ELR (cell line): ENCODE measurements at places on chromosomes 2 and 18.
A peak's percentile ranks its signal among the peaks of the same experiment; 100 is the strongest.

DNA sequence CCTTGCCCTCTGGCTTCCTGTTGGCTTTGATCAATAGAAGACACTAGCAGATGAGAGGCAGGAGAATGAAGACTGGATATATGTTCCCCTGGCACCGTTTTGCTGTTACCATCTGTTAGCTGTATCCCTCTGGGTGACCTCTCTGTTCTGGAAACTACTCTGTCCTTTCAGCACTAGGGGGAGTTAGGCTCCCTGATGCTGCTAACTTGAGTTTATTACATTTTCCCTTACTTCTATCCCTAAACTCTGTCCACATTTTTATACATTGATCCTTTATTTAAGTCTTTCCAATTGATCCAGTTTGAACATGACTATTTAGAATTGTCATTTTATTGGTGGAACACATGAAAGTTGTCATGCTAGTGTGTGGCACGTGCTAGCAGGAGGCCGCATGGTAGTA lies 1014.3 kb upstream of the CDH2 start:
- peak; percentile 47 for DNase-seq

- DNase-seq, result no peak
These were observed 50.8 kb downstream of the EMILIN2 start for GRCh38 chr18:2897448-2898185.

- no peak for DNase-seq
These were observed 73.1 kb downstream of the RTP5 start for GRCh38 chr2:241942416-241943208.

- no peak for DNase-seq
These were observed 50.3 kb downstream of the RABL2A start for GRCh38 chr2:113677330-113677729.

GRCh38 chr18:8732442-8733360 lies 27.3 kb downstream of the MTCL1 start:
- DNase-seq, result no peak

- no peak for DNase-seq
These were observed 87.0 kb downstream of the FARSB start for GRCh38 chr2:222568865-222569264.

DNA sequence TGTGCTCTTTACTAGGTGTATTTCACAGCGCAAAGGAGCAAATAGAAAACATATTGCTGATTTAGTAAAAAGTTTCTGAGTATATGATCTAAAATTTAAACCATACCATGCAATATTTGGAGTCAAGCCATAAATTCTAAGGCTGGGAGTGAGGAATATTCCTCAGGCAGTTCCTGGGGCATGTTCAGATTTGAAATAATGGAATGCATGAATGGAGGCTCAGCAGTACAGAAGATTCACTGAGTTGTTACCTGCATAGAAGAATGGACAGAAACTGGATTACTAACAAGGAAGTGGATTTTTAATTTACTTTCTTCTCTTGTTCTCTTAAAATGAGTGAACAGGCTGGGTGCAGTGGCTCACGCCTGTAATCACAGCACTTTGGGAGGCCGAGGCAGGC lies 441.0 kb upstream of the MAP2 start:
- no peak for DNase-seq

DNA sequence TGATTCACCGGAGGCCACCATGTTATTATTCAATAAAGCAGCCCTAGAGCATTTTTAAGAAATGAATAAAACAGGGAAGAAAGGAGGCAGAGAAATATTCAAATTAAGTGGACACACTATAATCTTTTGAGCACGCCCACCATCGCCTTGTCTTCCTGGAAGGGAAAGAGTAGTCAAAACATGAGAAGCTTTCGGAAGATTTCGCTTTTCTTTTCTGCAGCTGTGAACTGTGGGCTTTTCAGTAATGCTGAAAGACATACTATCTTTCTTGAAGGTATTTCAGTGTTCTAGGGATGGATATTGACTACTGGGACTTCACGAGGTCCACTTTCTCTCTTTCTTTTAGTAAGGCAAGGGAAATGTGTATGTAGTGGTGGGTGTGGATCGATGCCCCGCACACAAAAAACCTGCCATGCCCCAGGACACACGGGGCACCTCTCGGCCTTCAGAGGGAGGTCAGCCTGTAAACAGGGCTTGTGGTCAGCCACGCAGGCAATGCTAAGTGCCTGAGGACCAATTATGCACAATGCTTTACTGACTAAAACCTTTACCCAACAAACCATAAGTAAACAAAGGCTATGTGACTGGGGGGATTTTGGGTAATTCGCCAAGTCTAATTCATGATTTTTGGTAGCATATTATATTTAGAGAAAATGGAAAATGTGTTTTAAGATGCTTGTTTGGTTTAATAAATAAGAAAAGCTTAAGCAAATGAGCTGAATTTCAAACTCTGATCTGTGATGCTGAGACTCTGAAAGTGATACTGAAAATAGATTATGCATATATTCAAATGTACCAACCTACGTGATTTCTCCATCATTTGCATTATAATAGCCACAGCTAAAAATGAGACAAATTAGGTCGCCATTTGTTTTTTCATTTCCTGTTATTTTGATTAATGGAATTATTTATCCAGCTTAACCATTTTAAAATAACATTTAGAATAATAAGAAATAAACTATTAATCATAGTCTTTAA lies 130.5 kb downstream of the ZNF516 start:
- no peak for DNase-seq

DNA sequence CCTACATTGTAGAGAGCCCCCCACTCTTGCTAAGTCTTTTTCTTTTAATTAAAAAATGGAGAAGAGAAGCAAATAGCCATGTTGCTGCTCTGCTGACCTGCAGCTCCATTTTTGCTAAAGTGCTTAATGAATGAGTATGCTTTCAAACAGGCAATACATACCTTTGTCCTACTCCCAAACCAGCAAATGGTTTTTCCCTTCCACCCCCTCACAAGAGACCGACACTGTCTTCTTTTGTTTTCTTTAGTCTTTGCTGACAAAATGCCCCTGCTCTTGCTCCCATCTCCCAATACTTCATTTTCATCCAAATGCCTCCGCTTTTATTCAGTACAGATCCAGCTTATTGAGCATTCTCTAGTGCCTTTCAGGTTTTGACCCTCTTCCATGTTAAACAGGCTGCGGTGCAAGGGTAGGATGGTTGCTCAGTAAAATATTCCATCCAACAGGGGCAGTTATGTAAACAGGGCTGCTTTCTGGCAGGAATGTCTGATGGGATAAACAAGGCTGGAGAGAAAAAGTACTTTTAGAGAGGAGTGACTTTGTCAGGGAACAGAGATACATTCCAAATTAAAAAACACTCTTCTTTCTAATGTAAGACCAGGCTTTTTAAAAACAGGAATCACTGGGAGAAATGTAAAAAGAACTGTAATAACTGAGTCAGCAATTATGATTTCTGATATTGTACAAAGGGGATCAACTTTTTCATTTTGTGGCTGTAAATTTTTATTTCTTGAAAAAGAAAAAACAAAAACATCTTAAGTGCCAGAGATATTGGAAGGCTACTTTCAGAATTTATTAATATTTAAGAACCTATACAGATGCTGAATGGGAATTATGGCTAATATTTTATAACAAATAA lies 136.8 kb downstream of the MEP1B start:
- no peak for DNase-seq

DNA sequence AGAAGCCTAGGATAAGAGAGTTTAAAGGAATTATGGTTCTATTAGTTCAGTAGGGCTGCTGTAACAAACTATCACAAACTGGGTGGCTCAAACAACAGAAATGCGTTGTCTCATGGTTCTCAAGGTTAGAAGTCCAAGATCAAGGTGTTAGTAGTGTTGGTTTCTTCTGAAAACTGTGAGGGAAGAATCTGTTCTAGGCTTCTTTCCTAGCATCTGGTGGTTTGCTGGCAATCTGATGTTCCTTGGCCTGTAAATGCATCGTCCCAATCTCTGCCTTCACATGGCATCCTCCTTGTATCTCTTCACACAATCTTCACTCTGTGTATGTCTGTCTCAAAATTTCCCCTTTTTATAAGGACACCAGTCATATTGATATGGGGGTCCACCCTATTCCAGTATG lies 76.3 kb downstream of the MDH1 start:
- DNase-seq, result no peak

GRCh38 chr18:75124991-75125381 lies 84.0 kb downstream of the PTGR3 start:
- no peak for DNase-seq

DNA sequence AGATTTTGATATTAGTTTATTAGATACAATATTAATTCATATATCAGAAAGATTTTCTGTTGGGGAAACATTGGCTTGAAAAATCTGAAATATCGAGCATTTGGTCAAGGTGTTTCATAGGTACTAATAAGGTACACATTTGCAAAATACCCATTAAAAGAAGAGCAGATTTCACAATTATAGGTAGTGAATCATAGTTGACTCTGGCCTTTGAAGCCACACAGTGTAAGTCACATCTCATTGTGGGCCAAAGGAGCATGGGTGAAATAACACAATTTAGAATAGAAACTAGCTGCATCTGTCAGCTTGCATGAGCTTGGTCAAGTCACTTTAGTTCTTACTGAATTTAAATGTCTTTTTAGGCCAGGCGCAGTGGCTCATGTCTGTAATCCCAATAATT lies 4.9 kb downstream of the KDM3A start:
- peak; percentile 20 for DNase-seq

DNA sequence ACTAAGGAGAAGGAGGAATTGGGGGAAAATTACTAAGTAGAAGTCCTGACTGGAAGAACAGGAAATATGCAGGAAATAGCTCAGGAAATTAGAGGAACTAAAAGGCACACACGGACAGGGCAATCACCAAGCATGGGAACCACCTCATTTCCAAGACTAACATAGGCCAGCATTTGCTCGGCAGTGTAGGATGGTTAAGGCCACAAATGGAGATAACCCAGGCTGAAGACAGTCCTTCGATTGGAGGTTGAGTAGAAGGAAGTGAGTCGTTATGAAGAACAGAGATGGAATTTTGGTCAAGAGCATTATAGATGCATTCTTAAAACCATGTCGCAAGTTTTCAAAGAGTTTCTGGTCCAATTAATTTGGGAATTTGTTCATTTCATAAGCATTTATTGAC lies 401.4 kb downstream of the ALK start:
- peak; percentile 38 for DNase-seq

DNA sequence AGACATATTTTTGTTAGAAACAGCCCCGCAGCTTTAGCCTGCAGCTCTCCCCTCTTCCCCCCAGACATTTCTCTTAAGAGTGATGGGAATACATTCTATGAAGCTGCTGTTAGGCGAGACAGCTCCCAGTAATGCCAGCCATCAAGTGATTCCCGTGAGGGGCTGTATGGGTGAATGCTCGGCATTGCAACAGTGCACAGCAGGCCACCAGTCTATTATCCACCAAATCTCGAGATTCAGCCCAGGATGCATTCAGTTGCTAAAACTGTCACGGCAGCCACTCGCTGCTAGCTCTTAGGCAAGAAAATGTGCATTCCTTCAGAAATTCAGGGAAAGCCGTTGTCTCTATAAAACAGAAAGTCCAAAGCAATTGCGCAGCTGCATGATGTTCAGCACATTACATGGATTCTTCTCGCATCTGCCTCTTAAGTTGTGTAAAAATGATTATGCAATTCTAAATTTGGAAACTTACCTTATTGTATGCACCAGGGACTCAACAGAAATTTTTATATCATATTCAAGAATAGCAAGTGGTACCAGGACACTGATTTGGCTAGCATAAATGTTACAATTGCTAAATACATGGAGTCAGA lies 211.3 kb upstream of the ARL4C start:
- no peak for DNase-seq

GRCh38 chr2:157903151-157903550 lies 27.0 kb upstream of the ACVR1 start:
- DNase-seq, result no peak

DNA sequence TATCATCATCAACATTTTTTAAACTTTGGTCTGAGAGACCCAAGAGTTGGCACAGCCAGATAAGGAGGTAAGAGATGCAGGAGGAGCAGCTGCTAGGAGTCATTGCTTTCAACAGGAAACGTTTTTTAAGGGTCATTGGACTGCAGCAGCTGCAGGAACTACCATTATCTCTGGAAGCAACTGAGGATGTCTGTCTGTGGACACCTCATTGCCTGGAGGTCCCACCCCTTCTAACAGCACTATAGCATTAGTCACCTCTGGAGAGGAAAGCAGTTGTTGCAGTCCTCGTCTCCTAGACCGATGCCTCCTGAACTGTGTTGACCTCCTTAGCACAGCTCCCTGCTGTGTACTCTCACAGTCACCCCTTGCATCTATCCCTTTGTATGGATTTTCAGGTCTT lies 21.5 kb upstream of the FSHR start:
- no peak for DNase-seq

DNA sequence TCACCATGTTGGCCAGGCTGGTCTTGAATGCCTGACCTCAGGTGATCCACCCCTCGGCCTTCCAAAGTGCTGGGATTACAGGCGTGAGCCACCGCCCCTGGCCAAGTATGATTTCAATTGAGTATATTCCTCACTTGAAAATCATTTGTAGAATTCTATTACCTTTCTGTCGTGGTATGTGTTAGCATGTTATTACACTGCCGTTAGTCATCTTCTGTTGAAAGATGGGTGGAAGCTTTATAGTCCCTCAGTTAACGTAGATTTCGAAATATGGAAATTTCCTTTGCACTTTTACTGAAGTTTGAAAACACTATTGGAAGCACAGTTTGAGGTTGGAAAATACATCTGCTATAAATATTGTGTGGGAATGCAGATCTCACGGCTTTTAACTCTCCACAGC lies 14.7 kb downstream of the NIFK start:
- DNase-seq, result peak; percentile 92

- peak; percentile 69 for DNase-seq
These were observed 990.9 kb upstream of the ACVR2A start for GRCh38 chr2:146853741-146854444.

DNA sequence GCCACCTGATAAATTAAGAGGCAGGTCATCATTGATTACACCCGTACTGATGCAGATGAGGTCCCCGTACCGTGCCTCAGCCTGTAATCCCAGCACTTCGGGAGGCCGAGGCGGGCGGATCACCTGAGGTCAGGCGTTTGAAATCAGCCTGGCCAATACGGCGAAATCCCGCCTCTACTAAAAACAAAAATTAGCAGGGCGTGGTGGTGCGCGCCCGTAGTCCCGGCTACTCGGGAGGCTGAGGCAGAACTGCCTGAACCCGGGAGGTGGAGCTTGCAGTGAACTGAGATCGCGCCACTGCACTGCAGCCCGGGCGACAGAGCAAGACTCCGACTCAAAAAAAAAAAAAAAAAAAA lies 683 bp upstream of the ENOSF1 start:
- no peak for DNase-seq

DNA sequence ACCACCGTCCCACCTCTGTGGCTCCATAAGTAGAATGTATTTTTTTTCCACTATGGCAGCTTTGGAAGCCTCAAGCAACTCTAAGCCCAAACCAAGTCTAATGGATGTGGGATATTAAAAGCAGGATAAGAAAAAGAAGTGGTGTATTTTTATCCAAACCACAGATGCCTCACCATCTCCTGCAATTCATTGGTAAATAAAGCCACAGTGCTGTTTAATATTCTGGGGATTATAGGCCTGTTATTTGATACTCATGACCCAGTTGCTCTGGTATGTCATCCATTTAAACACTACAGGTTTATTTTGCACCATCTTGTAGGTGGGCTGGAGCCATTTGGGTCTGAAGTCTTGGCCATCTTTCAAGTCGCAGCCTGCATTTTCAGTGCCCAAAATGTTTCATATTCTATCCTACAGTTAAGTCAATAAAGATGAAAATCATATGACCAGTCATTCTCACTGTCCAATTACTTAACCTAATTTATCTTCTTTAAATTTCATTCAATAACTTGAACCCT lies 279.5 kb upstream of the EPHA4 start:
- no peak for DNase-seq
